HS-5 (cell line): ENCODE measurements at places on chromosomes 7 and 10.

- no peak for DNase-seq
These were observed 271.5 kb upstream of the ZWINT start for GRCh38 chr10:56632537-56632936.

DNA sequence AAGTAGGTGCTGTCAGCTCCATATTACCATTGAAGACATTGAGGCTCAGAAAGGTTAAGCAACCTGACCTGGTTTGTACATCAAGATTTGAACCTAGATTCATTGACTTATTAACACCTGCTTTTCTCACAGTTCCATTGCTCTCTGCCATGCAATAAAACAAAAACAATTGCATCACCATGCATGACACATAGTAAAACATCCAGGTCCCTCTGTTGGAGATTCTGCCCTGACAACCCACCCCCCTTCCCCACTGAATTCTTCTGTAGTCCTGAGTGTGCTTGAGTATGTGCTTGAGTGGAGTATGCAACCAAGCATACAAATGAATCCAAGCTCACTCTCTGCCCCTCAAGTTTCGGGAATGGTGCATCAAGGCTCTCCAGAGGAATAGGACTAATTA, 6.0 kb upstream of the LMBR1 start:
- DNase-seq = no peak

GRCh38 chr7:136693166-136694119, 175.0 kb upstream of the CHRM2 start:
- DNase-seq = no peak

DNA sequence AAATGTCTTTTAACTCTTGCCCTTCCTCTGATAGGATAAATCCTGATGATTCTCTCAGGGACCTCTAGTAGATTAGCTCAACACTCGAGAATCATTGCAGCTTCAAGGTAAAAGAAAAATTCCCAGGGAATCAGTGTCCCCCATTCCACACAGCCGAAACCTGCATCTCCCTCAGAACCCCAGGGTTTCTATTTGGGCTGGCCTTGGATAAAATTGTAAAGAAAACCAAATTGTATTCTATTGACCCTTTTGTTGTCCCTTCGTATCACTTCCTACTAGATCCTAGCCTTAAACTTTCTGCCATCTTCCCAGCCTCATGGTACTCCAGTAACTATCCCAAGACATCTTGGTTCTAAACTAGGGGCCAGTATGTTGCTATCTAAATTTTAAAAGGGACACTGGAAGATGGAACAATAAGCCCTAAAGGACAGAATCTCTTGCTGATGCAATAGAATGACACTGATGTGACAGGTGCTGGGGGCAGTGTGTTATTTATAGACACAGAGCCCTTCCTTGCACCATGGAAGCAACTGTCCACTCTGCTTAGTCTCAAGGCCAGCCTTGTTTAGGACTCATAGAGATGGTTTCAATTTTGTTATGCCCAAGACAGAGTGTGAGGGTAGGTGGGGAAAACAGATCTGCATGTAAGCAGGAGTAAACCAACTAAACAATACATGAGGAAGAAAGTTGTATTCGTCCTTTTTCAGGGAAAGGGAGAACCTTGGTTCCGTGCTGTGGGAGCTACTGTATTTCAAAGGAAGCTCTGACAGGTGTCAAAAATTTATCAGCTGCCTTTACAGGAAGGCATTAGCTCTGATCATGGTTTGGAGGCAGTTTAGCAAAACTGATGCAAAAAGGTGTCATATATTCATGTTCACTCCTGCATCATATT, 7.6 kb downstream of the ASB15 start:
- no peak for DNase-seq

- DNase-seq = no peak
These were observed 36.3 kb upstream of the PDK4 start for GRCh38 chr7:95632609-95633008.

DNA sequence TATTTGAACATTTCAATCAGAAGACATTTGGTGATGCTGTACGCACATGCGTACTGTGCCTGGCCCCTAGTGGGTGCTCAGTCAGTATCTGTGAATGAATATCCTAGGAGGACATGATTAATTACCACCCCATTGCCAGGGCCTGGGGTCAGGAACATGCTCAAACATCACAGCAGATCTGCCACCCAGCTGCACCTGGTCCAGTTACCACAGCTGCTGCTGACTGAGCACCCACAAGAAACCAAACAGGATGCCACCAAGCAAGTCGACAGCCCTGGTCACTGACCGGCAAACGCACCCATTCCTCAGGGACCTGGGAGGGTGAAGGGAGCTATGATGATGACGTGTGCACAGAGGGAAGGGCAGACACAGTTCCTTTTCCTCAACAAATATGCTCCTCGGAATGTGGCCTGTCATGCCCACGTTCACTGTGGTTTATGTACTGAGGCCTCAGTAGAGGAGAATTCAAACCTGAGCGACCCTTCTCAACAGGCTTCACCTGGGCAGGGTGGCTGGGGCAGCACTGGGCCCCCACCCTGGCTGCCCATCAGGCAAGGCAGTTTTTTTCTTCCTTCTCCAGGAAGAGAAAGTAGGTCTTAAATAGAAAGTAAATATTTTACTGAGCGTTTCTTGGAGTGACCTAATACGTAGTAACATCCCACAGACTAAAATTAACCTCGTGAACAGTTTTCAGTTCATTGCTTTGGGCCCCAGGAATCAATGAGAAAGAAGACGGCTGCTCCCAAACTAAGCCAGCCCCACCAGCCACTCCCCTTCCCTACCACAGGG, 13.4 kb downstream of the CTBP2 start:
- no peak for DNase-seq

DNA sequence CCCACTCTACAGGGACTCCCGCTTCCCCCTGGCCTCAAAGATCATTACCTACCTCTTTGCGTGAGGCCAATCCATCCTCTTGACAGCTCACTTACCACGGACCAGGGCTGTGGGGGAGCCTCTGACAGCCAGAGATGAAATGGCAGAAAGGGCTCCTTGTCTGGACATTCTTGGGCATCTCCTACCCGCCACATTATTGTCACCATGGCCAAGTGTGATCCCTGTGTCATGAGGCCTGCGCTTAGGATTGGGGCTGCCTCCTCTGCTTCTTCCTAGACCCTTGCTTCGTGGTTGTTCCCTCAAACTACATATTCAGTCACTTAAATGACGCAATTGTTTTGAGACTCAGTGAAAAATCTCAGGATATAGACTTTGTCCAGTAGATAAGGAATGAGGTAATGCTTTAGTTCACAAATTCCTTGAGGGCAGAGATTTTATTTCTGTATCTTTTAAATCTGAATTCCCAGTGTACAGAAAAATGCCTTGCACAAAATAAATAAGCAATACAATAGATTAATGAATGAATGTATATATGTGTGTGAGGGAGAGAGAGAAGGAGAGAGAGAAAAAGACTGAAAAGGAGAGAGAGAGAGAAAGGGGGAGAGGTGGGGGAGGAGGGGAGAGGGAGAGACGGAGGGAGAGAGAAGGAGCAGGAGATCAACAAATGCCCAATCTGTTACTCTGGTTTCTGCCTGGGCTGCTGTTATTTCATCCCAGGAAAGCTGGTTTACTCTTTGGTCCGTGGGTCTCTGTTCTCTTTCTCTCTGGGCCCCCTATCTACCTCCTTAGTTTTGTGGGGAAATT, 159.0 kb downstream of the PLXNA4 start:
- DNase-seq = no peak

DNA sequence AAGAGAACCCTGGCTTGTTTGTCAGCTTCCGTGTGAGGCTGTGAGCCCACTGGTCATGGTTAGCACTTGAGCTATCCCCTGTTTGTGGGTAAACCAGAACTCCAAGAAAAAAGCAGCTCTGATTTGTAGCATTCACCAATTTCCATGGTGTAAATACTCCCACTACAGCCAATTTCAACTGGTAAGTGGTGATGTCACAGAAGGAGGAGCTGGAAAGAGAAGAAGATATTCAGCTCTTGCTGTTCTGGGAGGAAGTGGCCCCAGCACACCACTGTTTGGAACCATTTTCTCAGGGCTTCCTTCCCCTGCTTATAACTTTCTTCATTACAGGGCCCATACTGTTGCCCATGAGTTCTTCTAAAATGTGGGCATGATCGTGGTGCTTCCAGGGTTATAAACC, 500.1 kb upstream of the ZMIZ1 start:
- no peak for DNase-seq

- DNase-seq = no peak
These were observed 82.7 kb downstream of the CUX1 start for GRCh38 chr7:101900103-101900502.

- DNase-seq = peak; percentile 72
These were observed 724.0 kb downstream of the GRID1 start for GRCh38 chr10:85642421-85643170.

GRCh38 chr7:38833329-38833728, 75.7 kb downstream of the VPS41 start:
- DNase-seq = no peak

DNA sequence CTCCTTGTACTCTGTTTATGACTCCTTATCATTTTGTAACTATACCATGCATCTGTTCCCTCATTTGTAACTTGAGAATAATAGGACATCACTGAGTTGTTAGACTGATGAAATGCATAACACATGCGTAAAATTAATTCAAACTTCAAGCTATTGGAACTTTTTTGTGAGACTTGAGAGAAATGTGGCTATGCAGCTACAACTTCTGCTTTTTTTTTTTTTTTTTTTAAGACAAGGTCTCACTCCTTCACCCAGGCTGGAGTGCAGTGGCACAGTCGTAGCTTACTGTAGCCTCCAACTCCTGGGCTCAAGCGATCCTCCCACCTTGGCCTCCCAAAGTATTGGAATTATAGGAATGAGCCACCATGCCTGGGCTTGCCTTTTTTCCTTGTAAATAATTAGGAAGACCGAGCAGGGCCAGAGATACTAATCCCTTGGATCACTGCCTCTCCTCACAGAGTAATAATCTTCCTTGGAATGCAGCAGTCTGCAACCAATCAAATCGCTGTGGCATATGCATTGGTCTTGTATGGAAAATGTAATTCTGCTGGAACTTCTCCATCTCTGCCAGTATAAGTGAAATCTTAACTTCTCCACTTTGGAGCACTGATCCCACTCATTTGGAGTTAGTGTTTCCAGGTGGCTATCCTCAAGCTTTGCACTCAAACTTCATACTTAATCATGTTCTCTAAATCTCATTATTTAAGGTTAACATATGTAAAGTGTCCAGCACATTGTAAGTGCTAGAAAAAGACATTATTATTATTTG, 2.0 kb upstream of the PANK1 start:
- no peak for DNase-seq

GRCh38 chr10:28256776-28257175, 46.1 kb downstream of the MPP7 start:
- no peak for DNase-seq

- DNase-seq = no peak
These were observed 43.6 kb upstream of the R3HCC1L start for GRCh38 chr10:98090822-98091221.

DNA sequence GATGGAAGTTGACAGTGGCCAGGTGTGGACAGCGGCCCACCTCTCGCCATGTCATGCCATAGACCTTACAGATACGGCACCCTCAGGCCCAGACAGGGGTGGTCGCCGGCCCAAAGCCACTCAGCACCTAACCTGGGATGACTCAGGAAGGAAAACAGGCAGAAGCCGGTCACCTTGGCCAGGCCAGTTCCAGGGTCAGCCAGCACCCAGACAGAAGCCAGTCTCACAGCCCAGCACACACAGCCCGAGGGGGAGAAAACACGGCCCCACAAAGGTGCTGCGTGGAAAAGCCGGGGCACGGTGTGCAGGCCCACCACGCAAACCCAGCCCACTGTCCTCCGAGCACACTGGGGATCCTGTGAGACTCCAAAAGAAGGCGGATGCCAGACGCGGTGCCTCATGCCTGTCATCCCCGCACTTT, 95.2 kb upstream of the DNAAF5 start:
- DNase-seq = no peak

- DNase-seq = no peak
These were observed 12.5 kb downstream of the PROSER2 start for GRCh38 chr10:11835704-11836103.

DNA sequence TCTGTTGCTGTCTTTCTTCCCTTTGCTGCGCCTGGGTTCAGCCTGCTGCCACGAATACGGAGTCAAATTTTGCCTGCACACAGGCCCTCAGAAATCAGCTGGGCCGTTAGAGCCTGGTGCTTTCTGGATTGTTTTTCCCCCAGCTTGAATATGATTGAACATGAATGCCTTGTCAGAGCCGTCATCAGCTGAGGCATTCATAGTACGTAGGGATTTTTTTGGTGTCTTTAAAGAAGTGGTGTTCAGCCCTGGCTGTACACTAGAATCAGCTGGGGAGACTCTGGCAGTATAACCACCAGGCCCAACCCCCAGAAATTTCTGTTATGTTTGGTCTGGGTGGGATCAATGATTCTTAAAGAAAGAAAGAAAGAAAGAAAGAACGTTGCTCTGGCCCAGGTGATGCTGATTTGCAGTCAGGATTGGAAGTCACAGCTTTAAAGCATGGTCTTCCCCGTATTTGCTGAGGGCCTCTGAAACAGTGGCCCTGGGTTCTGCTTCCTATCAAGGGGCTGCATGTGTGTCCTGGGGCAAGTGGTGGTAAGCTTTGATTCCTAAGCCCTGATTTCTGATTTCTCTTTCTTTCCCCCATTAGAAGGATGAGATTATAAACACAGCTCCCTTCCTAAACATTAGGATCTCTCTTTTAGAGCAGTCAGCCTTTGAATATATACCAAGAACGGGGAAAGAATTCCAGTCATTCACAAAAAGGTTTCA, 24.7 kb downstream of the NUB1 start:
- no peak for DNase-seq

DNA sequence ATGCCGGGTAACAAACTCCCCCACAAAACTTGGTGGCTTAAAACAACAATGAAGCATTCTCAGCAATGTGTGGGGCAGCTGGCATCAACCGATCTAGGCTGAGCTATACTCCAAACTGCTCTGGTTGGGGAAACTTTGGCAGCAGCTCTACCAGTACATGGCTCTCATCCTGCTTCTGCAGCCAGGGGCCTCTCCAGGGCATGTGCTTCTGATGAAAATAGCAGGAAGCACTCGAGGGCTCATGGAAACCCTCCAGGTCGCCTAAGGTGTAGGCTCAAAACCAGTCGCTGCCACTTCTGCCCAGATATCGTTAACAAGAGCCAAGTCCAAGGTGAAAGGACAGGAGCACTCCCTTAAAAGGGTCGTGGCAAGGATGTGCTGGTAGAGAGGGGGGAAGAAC, 134.1 kb downstream of the TEX36 start:
- no peak for DNase-seq

DNA sequence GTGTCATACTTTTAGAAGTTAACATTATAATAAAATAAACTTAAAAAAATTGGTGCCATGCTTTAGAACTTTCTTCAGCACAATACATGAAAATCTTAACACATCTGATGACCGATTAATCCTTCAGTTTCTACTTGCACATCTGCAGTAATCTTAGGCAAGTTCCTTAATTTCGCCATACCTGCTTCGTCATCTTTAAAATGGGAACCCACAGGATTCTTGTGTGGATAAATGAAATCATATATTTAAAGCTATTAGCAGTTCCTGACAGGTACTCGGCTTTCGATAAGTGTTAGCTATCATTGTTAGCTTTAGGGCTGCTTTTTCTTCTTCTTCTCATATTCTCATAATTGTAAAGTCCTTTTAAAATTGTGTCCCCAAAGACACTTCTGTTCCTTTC, 907 bp upstream of the VPS50 start:
- DNase-seq = no peak
